ENCODE measurements at places on chromosomes 7 and 10.

GRCh38 chr7:17411922-17412321, 113.5 kb downstream of the AHR start:
- DNase-seq, result no peak

GRCh38 chr7:94145602-94146001, 141.4 kb upstream of the BET1 start:
- DNase-seq, result no peak

DNA sequence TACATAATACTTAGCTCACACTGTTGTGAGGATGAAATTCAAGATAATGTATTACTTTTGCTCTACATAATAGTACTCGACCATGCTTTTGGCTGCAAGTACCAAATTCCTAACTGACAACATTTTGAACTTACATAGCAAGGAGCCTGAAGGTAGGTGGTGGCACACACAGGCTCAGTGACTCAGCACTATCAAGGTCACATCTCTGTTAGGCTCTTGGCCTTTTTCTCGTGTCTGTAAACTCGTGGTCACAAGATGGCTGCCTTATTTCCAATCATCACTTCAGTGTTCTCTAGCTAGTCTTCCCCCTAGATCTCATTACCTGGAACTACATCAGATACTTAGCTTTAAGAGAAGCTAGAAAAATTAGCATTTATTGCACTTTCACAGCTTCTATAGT, 61.4 kb upstream of the ABCB5 start:
- no peak for DNase-seq

- DNase-seq, result no peak
Measured at GRCh38 chr10:32318476-32318896, 28.5 kb downstream of the EPC1 start.

Data from stimulated activated CD8-positive, alpha-beta memory T cell treated with anti-CD3 and anti-CD28 coated beads, Interleukin-2, amount 100 ng/mL, for 1 hour (primary cell).